Thyroid gland (tissue), 4 donors: ENCODE measurements at places on chromosomes 1 and 21. TPM values are rescaled to one million over a fixed set of nuclear protein-coding genes. Genes with fewer than 3 reads are reported as not detected.

DNA sequence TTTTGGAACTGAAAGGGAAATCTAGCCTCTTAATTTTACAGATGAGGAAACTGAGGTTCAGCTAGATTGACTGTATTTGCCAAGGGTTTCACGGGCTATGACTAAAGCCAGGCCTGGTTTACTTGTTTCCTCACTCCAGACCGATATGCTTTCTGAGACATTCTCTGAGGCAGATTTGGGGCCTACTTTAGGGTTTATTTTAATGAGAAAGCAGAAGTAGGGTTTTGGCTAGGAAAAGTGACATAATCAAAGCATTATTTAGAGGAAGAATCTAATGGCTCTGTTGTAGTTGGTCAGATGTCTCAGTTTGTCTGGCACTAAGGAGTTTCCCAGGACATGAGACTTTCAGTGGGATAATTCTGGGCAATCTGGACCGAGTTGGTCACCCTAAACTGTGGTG is 1.5 kb upstream of the RPTN start:
- no peak for DNase-seq
- no peak overlapping the region for H3K27ac ChIP-seq
- no peaks in the 10 kb centered on the region for H3K36me3 ChIP-seq
- H3K4me1 ChIP-seq = no peaks in the 10 kb centered on the region
- no peak overlapping the region for H3K4me3 ChIP-seq

DNA sequence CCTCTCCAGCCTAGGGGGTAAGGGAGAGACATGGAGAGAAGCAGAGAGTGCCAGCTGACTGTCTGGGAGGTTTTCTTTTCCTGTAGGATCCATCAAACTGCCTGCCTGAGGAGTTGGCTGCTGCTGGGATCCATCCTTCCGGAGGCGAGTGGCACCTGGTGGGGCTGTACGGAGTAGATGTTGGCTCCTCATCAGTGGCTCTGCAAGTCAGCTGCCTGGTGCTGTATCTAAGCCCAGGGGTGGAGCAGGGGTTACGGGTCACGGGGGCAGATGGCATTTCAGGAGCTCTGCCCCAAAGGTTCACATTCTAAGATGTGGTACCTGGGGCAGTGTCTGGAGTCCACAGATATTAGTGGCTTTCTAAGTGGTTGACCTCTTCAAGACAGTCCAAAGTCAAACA is 128.0 kb downstream of the ACTL8 start:
- no peaks in the 10 kb centered on the region for H3K4me1 ChIP-seq
- H3K27me3 ChIP-seq = no peaks in the 10 kb centered on the region
- no peaks in the 10 kb centered on the region for H3K36me3 ChIP-seq

DNA sequence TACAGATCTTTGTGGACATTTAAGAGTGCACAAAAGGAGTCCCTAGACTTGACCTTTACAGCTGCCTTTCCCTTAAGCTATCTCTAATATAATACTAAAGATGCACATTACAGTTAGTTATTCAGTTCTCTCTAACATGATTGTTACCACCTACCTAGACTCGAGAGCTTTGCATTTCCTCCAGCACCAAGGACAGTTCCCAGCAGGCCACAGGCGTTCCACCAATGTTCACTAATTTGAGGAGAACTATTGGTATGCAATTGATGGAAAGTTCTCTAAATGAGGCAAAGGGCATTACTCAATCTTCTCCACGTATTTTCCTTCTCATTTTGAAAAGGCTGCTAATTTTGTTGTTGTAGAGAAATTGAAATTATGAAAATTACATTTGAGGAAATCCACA is 5.4 kb upstream of the NTNG1 start:
- no peak overlapping the region for H3K4me3 ChIP-seq
- no peaks in the 10 kb centered on the region for H3K4me1 ChIP-seq
- H3K27me3 ChIP-seq = no peaks in the 10 kb centered on the region

GRCh38 chr1:46285730-46286477 is 17.5 kb downstream of the LRRC41 start:
- H3K4me3 ChIP-seq = no peak overlapping the region
- H3K4me1 ChIP-seq = no peaks in the 10 kb centered on the region
- H3K27me3 ChIP-seq = no peaks in the 10 kb centered on the region

PGLYRP4 gene
- not detected for total RNA-seq
